Coronary artery (tissue), 2 donors: ENCODE measurements at places on chromosomes 13 and 19.

GRCh38 chr13:107551521-107551920 is 663.8 kb downstream of the LIG4 start:
- DNase-seq: no peak

DNA sequence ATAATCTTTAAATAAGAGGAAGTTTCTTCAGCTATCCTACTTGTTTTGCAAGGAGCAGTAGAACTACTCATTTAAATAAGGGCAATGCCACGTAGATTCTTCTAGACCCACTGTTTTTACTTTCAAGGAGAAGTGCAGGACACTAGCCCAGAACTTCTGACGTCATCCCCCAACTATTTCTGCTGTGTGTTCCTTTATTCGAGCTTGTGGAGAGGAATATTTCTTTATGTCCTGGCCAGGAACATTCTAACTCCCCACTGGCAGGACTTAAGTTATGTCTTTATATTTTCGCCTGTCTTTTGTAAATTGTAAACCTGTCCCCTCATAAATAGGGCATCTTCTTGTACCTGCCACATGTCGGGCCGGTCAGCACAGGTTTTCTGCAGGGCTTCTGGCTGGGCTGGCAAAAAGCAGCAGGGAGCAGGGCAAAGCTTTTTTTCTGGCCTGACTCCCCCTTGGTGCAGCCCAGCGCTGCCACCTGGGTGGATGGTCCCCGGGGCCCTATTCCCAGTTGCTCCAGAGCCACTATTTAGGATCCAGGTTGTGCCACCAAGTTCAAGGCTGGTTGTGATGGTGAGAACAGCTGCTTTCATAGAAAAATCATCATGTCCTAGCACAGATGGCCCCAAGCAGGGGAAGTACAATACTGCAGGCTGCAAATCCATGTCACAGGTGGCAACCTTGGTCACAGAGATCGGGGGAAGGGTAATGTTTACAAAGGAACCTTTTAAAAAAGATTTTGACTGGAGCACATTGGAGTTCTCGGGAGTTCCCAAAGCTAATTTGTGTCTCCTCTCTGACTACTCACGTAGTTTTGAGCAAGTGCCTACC is 1.8 kb downstream of the MBNL2 start:
- DNase-seq: peak; percentile 84

GRCh38 chr19:4709440-4710280 is 14.0 kb downstream of the DPP9 start:
- no peak for DNase-seq

DNA sequence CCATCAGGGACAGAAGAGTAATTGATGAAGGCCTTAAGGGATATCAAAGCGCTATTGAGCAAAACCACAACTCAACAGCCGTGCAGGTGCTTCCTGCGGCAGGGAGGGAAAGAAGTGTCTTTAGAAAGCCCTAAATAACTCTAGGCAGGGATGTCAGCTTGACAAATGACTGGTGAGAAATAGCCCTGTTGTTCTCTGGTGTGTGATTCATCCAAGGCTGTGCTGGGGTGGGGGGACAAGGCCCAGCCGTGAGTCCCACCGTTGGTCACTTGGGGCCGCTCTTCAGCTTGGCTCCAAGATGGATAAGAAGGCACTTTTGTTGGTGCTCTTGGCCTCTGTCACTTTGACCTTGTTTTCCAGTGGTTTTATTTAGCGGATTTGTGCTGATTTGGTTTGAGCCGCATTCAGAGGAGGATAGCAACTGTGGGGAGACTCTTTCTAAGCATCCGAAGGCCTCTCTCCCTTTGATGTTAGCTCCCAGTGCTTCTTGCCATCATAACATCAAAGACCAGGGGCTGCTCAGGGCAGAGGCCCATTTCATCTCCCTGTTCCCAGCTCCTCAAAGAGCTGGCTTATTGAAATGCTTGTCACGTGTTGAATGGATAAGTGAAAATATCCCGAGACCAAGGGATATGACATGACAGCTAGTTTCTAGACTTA is 130.3 kb upstream of the SERP2 start:
- DNase-seq: no peak

DNA sequence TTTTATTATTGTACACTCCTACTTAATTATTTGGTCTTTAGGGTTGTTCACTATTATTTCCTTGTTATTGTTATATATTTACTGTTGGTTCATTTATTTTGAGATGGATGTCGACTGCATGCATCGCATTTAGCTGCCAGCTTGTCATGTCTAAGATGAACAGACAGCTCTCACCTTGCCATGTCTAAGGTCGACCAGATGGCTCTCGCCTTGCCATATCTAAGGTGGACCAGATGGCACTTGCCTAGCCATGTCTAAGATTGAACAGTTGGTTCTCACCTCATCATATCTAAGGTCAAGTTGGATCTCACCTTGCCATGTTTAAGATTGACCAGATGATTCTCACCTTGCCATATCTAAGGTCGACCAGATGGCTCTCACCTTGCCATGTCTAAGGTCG is 1440.9 kb downstream of the UQCRFS1 start:
- DNase-seq: no peak

DNA sequence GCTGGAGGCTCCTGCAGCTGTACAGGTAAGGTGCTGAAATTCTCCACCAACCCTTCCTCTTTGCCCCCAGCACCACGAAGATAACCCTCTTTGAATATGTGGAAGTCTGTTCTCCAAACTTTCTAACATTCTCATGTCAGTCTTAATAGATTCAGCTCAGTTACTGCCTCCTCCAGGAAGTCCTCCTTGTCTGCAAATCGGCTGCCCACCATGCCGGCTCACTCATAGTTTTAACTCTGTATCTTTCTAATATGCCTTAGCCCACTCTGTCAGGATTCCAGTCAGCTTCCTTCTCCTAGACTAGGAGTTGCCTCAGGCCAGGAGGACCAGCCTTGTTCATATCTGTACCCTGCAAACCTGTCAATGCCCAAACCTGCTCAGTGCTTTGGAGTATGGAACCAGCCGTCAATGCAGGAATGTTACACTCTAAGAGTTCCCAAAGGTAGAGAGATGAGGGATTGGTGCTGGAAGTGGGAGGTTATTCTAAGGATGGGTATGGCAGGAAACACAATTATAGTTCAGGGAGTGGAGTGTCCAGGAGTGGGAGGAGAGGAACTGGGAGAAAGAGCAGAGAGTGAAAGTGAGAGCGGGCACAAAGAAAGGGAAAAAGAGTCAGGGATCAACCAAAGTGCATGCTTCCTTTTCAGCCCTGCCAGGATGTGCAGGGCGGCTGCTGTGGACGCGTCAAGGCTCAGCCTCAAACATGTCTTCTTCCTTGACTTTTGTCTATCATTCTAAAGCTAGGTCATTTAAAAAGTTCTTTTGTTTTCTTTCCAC is 38.0 kb upstream of the ALOX5AP start:
- DNase-seq: peak; percentile 56

- DNase-seq: no peak
Observed at GRCh38 chr19:5805462-5806132, 730 bp downstream of the NRTN start.

DNA sequence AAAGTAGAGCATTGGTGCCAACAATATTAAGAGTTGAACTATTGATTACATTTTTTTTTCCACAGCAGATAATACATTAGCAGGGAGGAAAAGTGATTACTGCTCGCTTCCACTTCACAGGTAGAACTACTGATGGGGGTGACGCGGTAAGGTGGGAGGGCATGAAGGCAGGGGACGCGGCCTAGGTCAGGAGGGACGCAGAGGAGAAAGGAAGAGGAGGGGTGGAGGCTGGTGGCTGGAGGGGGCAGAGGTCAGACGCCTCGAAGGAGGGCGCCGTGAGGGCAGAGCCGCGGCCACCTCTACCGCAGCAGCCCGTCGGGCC is 287 bp upstream of the B3GLCT start:
- no peak for DNase-seq

DNA sequence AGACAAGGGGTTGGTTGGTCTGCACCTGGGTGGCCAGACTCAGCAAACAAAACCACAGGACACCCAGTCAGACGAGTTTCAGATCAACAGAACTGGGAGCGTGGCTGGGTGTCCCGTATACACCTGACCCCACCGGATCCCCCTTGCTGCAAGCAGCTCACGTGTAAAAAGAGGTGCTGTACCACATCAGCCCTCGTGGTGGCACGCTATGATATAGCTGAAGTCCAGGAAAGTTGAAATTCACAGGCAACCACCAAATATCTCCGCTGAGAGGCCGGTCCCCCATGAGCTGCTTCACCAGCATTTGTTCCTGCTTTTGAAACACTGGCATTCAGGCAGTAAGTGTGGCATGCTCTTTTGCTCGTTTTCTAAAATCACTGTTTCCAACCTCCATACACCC is 92.3 kb downstream of the TUBA3C start:
- DNase-seq: no peak

DNA sequence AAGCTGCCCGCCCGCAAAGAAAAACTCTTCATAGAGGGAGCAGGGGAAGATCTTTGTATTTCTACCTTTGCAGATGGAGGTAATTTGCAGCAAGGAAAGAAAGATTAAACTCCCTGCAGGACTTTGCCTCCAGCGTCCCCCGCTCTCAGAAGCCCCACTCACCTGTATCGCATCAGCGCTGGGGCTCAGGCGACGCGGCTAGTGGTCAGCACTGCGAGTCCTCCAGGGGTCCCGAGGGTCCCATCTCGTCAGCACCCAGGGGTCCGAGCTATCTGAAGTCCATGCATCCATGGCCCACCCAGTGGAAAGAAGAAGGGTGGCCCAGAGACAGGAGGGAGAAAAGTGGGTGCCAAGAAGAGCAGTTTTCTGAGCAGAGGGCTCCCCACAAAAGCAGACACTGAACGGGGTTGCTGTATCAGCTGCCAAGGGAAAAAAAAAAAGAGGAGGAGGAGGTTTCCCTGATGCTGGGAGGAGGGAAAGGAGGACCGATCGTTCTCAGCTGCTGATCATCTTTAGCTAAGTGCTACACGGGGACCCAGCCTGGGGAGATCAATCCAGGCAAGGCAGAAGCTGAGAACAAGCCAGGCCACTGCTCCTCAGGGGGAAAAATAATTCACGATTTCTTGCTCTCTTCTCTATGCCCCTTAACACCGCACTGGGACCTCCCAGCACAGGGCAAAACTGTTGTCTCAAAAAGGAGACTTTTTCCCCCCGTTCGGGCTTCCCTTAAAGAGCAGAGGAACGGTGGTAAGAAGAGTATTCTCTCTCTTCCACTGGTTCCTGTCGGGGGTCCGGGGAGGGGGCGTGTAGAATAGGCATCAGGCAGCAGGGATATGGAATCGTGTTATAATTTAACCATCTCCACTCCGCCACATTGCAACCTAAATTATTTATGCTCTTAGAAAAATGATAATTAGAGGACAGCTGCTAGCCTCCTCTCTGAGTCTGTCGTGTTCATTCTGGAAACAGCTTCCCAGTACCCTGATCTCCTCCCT is 117.7 kb upstream of the CACNA1A start:
- no peak for DNase-seq

DNA sequence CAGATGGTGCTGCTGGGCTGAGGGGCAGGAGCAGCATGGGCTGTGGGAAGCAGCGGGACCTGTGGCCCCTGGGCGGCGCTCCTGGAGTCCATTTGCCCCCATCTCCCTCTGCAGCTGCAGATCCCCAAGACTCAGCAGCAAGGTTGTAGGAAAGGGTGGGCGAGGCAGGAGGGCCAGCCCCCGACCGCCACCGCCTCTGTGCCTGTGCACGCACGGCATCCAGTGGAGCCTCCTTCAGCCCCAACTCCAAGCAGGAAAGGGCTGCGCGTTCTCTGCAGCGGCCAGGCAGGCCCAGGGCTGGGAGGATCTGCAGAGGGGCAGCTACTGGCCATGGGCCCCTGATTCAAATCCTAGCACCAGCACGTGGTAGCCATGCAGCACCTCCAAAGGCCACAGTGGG is 20.8 kb downstream of the DPF1 start:
- DNase-seq: no peak
